ENCODE measurements at places on chromosomes 16 and 17.
A peak's percentile ranks its signal among the peaks of the same experiment; 100 is the strongest.

DNA sequence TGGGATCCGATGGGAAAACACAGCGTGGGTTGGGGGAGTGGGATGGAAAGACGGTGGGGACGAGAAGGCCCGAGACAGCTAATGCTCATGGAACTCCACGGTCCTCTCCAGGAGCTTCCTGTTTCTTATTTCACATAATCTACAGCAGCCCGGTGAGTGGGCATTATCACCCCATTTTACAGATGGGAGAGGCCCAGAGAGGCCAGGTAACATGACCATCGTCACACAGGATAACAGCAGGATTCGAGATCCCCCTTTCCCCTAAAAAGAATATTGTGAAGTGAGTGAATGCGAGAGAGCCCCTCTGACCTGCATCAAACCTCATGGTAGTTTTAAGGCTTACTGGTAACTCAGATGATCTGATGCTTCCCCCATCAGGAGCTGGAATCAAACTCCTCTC, 12.0 kb downstream of the CIBAR2 start:
- DNase-seq, result no peak

DNA sequence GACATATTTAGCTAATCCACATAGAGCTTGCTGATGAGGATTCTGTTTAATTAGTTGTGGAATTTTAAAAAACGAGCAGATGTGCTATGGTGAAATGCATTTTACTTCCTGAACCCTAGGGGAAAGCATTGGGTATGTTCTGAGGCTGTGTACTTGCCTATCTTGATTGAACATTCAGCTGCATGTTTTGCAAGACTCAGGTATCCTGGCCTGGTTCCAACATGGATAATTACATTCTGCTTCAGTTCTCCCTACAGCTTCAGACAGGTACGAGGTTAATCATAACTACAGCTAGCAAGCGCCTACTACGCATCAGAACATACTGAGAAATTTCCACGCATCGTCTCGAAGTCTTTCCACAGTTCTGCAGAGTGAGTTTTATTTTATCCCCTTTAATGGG, 77.0 kb downstream of the HS3ST2 start:
- no peak for DNase-seq

DNA sequence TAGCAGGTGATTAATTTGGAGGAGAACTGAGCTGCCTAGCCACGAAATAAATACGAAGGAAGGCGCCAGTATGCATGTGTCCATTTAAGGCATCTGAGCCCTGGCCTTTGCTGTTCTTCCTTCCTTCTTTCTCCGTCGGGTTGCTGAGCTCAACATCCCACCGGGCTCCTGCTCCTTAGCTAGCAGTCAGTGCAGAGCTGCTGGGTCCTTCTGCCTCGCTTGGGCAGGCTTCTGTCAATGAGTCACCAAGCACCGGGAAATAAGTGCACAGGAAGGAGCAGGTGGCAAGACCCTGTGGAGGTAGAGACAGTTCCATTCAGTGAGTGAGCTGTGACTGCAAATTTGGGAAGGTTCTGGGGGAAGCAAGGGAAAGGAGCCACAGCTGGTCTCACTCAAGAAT, 120.7 kb downstream of the CCDC182 start:
- no peak for DNase-seq

- DNase-seq, result no peak
These were observed 20.4 kb upstream of the ACSM2A start for GRCh38 chr16:20430948-20431347.

DNA sequence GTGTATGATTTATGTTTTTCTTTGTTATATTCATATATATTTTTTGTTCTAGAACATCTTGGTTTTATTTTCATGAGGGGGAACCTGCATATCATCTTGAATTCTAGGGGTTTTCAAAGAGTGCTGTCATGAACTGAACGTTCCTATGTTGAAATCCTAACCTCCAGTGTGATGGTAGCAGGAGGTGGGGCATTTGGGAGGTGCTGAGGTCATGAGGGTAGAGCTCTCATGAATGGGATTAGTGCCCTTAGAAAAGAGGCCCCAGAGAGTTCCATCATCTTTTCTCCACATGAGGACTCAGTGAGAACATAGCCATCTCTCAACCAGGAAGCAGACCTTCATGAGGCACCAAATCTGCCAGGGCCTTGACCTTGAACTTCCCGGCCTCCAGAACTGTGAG, 34.6 kb upstream of the CCDC182 start:
- DNase-seq, result no peak

DNA sequence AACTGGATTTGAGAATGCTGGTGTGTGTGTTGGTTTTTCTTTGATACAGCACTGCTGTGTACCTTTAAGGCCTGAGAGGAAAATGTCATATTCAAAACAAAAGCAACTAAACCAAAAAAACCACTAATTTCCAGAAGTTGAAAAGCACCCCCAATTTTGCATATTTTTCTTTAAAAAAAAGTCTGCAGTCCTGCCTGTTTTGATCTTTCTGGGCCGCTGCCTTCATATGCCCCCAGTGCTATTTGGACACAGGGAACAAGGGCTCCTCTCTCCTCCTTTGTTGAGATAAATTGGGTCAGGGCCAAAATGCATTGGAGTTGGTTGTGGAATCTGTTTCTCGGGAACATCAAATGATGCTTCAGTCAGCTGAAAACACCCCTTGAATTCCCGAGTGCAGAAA, 26.9 kb downstream of the GPT2 start:
- DNase-seq, result no peak

- peak; percentile 39 for DNase-seq
These were observed 681 bp downstream of the XPO6 start for GRCh38 chr16:28210979-28211588.

DNA sequence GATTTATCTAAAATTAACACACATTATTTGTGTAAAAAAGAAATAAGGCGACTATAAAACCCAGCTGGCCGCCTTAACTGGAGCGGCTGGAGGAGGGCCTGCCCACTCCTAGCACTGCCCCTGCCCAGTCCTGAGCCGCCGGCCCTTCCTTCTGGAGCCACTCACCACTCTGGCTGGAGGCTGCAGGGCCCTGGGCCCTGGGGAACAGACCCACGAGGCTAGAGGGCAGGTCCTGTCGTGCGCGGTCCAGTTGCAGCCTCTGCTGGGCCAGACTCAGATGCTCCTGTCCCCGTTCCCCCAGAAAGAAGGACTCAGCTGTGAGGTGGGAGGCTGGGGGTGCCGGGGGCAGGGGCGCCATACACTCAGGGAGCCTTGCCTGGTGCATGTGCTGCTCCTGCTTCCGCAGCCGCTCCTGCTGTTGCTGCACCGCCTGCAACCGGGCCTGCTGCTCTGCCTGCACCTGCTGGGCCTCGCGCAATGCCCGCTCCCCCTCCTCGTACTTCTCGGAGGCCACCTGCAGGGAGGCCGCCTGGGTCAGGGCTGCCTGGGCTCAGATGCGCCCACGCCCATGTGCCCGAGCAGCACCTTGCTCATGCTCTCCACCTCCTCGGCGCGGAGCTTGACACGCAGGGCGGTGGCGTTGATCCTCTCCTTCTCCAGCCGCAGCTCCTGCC, 9.0 kb upstream of the MRPL38 start:
- no peak for DNase-seq

- DNase-seq, result no peak
These were observed 251.7 kb upstream of the IRX3 start for GRCh38 chr16:54538276-54538675.

- DNase-seq, result no peak
These were observed 258.6 kb downstream of the PMP22 start for GRCh38 chr17:15006421-15007128.

- no peak for DNase-seq
These were observed 10.8 kb upstream of the USP31 start for GRCh38 chr16:23160082-23160481.

DNA sequence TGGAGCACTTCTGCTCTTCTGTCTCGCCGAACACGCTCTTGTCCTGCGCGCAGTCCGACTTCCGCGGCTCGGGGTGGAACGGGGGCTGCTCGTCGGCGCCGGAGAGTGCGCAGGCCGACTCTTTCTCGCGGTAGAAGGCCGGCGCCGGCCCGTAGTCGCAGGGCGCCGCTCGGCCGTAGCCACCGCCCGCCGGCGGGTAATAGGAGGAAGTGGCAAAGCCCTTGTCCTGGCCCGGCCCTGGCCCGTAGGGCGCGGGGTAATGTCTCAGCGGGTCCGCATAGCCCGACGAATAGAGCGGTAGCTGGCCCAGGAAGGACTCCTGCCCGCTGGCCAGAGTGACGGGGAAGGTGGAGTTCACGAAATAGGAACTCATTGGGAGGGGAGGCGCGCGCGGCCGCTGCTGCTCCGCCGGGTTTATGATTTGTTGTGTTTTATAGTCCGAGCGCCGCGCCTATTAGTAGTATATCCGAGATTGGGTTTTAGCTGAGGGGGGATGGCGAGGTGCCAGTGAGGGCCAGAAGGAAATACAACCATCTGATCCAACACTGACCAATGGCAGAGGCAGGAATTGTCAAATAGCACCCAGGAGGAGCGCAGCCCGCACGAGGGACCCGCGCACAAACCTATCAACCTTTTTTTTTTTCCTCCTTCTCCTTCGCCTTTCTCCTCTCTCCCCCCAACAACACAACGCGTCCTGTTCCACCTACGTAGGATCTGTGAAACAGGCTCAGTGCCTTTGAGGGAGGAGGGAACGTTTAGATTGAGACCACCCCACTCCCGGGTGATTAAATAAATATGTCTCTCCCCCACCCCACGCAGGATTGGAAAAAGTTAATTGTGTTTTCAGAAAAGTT, 4.4 kb upstream of the HOXB5 start:
- DNase-seq, result no peak

- DNase-seq, result no peak
These were observed 269.7 kb upstream of the MAF start for GRCh38 chr16:79870016-79870886.

- no peak for DNase-seq
These were observed 217.2 kb downstream of the SNX29 start for GRCh38 chr16:12193692-12194091.

GRCh38 chr16:89883346-89884040, 10.1 kb downstream of the TCF25 start:
- no peak for DNase-seq

DNA sequence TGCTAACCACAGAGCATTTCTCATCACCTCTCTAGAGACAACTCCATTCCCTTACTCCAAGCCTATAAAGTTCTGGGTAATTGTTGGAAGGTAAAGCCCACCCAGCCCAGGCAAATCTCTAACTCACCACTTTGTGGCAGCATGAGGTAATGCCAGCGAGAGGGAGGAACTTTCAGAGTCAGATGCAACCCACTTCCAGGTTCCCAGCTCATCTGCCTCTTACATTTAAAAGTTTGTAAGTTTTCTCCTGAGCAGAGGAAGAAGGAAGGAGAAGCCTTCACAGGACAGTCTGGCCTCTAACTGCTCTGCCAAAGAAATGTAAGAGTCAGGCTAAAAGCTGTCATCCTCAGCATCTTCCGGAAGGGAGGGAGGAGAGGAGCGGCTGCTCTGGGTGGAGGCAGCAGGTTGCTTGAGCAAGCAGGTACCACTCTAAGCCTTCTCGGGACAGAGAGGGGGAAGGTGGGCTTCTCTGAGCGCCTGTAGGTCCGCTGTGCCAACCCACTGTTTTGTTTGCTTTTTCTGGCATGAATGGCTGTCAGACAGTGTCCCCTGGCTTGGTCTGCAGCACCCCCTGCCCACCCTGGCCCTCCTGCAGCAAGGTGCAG, 1.0 kb downstream of the ZNF319 start:
- no peak for DNase-seq

- no peak for DNase-seq
These were observed 44.1 kb upstream of the CACNG4 start for GRCh38 chr17:66920435-66920834.

DNA sequence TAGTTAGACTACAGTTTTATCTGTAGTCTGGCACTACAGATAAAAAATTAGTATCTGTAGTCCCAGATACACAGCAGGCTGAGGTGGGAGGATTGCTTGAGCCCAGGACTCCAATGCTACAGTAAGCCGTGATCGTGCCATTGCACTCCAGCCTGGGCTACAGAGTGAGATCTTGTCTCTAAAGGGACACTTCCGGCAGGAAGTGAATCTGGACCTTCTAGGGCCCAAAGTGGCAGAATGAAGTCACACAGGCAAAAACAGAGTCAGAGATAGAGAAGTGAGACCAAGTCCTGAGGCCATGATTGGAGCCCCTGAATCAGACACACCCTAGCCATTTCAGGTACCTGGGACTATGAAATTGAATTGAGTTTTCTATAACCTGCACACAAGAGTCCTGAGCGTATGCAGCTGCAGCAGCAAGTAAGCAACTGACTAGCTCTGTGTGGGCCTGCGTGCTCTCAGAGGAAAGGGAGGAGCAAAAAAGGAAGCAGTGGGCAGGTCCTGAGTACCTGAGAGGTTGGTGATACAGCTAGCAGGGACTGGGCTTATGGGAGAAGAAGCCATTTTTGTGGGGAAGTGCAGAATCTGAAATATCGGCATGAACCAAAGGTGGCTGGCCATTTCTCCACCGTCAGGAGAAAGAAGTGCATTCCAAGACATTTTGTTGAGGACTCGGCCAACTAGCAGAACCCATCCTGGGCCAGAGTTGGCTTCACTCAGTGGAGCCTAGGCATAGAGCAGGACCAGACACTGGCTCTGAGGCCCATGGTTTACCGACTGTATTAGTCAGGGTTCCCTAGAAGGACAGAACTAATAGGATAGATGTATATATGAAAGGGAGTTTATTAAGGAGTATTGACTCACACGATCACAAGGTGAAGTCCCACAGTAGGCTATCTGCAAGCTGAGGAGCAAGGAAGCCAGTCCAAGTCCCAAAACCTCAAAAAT, 27.2 kb upstream of the BRD7 start:
- DNase-seq, result no peak

GRCh38 chr17:49388692-49389513, 25.8 kb downstream of the PHB1 start:
- no peak for DNase-seq

- DNase-seq, result no peak
These were observed 560.0 kb upstream of the SALL1 start for GRCh38 chr16:51710905-51711563.

- no peak for DNase-seq
These were observed 47.0 kb downstream of the MARVELD3 start for GRCh38 chr16:71672803-71673581.

- no peak for DNase-seq
These were observed 6.3 kb upstream of the CEP131 start for GRCh38 chr17:81228834-81229665.

- DNase-seq, result no peak
These were observed 116.8 kb downstream of the CDYL2 start for GRCh38 chr16:80687606-80688005.

DNA sequence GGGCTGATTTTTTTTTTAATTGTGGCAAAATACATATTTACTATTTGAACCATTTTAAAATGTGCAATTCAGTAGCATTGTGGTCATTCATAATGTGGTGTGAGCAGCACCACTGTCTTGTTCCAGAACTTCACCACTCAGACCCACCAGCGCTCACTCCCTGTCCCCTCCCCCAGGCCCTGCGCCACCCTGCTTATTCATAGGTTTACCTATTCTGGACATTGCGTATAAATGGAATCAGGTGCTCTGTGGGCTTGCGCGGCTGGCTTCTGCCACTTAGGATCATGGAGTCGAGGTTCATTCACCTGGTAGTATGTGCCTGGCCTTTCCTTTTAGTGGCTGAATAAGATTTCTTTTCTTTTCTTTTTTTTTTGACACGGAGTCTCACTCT, 59.4 kb downstream of the NT5M start:
- DNase-seq, result no peak

GRCh38 chr17:67577429-67578141, 140.2 kb upstream of the NOL11 start:
- DNase-seq, result no peak

- no peak for DNase-seq
These were observed 22.4 kb upstream of the CRYM start for GRCh38 chr16:21300309-21301167.

GRCh38 chr17:39236981-39237441, 11.3 kb upstream of the STAC2 start:
- DNase-seq, result no peak

Measured in stimulated activated CD4-positive, alpha-beta T cell treated with anti-CD3 and anti-CD28 coated beads, Interleukin-1b, Interleukin-23, amount 100 ng/mL, for 1 hour (primary cell).